ENCODE measurements at places on chromosomes 2 and 18.

DNA sequence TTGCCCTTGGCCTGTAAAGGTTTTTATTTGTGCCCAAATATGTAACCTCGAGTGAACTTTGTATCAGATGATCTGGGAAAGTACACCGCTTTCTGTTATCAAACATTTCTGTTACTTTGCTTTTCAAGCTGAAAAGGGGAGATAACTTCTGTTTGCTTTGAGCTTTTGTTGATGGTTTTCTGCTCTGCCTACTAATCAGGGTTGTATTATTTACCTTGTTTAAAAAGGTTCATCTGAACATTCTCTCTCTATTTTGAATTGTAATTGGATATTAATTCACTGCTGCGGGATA is 79.4 kb downstream of the XRCC5 start:
- DNase-seq: no peak

- no peak for DNase-seq
These were observed 55.1 kb upstream of the ZNF397 start for GRCh38 chr18:35185771-35186170.

DNA sequence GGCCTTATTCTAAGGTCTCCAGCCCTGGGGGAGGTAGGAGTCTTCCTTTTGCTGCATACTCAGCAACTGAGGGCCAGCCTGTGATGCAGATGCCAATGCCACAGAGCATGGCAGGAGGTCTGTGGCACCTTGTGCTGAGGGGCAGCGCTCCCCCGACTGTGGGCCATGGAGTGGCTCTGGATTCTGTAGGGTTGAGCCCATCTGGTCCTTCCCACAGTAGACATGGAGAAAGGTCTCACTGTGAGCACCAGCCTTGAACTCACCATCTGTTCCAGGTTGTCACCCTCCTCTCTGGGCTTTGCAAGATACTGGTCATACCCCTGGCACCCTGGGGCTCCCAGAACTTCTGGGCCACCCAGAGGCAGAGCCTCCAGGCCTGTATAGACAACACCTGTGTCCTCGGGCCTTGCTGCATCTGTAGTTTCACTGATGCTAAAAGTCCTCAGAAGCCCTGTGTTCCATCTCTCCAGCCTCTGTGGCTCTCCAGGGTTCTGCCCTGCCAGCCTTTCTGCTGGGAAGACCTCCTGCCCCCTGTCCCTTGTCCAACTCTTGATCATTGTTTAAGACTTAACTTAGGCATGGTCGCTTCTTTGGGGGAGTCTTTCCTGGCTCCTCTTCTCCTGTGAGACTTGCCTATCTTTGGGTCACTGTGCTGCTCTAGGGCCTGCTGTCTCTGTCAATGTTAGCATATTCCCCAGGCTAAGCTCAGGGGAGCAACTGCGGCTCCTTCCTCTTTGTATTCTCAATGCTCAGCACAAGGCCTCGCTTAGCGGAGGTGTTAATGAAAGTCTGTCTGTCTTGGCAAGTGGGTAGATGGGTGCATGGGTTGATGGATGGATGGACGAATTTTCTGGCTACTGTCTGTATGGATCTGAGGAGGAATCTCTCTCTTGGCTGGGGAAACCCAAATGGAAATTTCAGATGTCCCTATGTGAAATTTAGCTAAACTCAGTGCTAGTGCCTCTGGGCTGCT is 160.9 kb downstream of the DYSF start:
- no peak for DNase-seq

DNA sequence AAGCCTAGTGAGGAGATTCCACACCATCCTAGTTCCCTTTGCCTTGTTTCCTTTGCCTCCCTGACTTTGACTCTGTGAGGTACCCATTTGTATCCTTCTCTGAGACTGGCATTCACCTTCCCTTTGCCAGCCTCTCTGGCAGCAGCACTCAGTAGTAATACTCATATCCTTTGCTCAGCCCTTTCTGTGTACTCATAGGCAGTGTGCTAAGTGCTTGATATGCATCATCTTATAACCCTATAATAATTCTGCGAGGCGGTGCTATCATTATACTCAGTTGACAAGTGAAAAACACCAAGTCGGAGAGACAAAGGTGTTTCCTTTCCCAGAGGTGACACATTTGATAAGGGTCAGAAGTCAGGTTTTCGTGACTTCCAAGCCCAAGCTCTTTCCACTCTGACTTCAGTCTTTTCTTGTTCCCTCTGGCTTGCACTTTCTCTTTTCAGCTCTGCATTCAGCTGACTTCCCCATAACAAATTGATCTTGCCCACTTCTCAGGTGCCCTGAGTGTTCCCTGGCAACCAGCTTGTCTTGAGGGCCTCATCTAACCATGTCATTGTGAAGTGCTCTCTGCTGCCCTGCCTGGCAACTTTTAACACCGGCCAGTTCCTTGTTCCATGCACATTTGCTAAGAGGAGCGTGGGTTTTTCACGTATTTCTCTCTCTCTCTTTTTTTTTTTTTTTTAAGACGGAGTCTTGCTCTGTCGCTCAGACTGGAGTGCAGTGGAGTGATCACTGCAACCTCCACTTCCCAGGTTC is 94.5 kb upstream of the UPP2 start:
- DNase-seq: no peak

DNA sequence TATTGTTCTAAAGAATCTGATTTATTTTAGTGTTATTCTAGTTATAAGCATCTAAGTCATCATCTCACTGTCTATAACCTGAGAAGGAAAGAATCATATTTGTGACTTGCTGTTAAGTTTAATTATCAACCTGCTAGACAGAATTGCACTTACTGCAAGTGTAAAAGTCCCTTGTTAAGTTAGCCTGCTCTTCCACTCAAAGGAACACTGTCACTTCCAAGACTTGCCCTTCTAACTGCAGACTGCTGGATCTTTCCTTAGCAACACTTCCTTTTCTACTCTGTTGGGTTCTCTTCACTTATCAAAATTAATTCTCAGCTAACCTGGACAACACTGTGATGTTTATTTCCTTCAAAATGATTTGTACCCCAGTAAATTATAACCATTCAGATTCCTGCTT is 323.2 kb upstream of the TFPI start:
- DNase-seq: no peak
